Motor neuron (in vitro differentiated cells): ENCODE measurements at places on chromosomes 2 and 18.

- no peak for ATAC-seq
Observed at GRCh38 chr18:39721712-39722111, 2156.1 kb upstream of the CELF4 start.

GRCh38 chr2:32752952-32753351 lies 125.1 kb downstream of the TTC27 start:
- no peak for ATAC-seq

- no peak for ATAC-seq
Observed at GRCh38 chr2:111946294-111947114, 48.1 kb downstream of the MERTK start.

DNA sequence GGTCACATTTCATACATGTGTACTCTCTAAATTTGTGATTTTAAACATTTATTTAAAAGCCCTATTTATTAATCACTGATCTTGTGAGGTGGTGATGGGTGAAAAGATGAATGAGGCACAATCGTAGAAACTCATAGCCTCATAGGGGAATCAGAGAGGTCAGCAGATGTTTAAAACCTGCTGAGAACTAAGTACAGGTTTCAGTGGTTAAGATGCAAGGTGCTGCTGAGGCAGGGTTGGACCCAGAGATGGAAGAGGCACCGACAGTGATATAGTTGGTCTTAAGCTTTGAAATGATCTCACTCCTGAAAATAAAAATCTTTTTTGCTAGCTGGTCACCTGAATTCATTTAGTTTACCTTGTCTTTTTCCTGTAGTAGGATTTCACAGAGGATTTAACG lies 49.6 kb downstream of the LINC00305 start:
- no peak for ATAC-seq

DNA sequence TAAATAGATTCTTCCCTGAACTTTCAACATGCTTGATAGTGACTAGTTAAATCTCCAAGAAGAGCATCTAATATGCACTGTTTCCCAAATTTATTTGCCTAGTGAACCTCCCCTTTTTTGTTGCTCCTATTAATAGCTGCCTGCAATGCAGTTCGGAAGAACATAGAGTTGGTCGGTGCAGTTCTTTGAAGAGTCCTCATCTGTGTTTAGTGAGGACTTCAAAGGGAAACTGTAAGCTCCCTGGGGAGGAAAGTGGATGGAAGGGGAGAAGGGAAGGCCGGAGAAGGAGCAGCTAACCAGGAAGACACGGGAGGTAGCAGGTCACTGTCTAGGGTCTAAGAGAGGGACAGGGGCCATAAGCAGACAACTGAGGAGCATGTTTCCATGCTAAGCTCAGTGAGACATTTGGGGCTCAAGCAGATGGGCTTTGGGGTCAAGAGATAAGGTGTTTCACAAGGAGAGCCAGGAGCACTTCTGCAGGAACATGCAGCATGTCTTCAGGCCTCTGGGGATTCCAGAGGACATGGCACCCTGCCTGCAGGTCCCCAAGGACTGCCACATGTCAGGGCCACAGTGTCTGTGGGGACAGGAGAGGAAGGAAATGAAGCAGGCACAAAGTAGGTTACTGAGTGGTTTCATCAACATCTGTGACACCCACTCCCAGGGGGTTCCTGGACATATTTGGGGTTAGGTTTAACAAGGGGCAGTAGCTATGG lies 48.7 kb upstream of the ANXA4 start:
- no peak for ATAC-seq

DNA sequence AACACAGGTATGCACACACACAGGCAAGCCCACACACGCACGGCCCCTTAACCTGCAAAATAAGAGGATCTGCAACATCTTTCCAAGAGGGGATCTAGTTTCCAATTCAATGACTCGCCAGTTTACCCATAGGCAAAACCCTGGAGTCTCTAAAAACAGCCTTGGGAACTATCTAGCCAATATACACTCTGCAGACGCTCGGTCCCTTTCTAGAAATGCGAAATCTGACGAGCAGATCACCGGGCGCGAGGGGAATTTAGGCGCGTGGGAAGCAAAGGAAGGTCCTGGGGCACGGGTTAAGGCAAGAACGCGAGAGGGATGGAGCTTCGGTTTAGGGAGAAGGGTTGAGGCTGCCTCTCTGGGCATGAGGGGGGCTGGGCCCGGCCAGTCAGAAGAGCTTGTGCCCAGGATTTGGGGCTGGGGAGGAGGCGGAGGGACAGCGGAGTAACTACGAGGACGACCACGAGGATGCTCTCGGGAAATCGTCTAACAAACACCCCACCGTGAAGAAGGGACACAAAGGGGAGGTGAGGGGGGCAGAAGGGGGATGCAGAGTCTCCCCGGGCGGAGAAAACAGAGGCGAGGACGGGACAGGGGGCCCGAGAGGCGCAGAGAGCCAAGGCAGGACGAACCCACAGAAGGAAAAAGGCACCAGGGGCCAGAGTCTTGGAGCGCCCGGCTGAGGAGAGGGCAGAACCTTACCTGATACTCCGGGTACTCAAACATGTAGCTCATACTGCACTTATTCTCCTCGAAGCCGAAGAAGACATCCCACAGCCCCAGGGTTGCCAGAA lies 542 bp downstream of the PGAP1 start:
- ATAC-seq, result peak; percentile 28

DNA sequence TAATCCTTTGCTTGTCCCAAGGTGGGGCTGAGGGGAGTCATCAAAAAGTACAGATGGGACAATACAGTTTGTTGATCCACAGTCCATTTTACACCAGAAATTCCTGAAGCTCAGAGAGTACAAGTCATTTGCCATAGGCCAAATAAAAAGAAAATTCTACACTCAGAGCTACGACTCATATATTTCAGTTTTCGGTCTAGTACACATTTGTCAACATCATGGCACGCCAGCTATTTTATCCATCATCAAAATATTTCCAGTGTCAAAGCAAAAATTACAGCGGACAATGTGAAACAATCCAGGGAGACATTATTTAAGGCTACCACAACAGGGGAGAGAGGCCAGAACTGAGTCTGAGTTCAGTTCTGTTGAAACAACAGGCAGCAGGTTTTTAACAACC lies 587.5 kb upstream of the DSEL start:
- ATAC-seq, result no peak

DNA sequence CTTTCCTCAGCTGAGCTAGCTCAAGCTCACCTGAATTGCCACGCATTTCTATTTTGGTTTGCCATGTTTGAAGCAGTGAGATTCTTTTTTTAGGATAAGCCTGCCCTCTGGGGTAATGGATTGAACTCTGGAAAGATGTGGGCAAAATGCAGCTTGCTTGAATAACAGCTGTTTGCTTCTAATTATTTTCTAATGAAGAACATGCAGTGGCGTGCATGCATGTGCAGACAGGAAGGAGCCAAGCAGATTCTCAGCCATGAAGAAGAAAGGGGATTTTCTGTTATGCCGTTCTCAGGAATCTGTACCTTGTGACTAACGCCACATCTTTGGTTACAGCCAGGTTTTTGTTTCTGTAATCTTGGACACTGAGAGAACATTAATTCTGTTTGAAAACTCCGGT lies 171.2 kb downstream of the ANTXR1 start:
- no peak for ATAC-seq

DNA sequence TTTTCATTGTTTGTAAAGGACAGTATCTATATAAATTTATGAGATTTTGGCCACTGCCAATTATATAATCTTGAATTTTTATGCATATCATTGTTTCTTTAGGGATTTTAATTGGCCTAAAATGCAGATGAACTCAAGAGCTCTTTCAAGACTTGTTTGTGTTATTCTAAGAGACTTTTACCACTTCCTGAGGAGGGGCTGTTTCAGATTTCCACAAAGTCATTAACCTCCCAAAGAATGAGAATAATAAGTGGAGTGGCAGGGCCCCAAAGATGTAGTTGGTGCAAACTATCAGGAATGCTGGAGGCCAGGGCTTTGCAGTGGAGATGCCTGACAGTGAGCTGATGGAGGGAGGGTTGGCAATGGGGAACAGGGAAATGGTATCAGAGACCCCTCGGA lies 15.5 kb upstream of the ACVR1 start:
- ATAC-seq, result no peak

DNA sequence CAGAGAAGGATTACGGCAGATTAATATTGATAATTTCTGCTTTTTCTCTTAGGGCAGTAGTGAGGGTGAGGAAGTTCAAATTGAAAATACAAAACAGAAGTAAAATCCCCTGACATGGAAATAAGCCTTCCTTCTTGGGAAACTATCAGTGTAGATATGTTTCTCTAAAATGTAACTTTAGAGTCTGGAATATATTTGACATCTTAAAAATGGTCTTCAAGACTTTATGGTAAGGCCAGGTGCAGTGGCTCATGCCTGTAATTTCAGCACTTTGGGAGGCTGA lies 33.0 kb downstream of the INPP5D start:
- no peak for ATAC-seq

GRCh38 chr2:105595536-105595935 lies 149.2 kb upstream of the NCK2 start:
- no peak for ATAC-seq

DNA sequence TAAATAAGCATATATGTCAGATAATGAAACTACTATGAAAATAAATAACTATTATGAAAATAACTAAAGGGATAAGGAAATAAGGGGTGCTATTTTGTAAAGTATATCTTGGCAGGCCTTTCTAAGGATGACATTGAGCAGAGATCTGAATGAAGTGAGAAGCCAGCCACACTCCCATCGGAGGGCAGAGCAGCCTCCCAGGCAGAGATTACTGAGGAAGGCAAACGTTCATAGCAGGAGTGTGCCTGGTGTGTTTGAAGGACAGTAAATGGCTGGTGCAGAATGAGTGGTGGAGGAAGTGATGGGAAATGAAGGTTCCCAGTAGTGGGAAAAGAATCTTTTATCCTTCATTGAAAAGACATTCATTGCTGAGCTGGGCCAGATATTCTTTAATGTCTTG lies 62.5 kb downstream of the SPHKAP start:
- no peak for ATAC-seq

DNA sequence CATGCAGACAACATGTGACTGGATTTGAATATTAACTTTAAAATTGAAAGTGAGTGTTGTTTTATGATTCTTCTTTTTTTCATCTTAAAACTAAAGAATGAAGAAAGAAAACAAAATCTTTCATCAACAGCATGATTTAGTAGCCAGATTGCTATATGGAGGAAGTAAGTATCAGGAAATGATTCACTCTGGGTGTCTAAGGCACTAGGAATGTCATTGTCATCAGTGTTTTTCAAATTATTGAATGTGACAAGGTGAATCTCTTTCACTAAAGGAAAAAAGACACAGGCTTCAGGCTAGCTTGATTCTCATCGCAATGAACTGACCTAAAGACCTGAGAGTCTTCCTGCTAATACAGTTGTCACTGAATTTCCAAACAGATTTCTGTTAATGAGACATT lies 430.1 kb downstream of the FBXO15 start:
- no peak for ATAC-seq

DNA sequence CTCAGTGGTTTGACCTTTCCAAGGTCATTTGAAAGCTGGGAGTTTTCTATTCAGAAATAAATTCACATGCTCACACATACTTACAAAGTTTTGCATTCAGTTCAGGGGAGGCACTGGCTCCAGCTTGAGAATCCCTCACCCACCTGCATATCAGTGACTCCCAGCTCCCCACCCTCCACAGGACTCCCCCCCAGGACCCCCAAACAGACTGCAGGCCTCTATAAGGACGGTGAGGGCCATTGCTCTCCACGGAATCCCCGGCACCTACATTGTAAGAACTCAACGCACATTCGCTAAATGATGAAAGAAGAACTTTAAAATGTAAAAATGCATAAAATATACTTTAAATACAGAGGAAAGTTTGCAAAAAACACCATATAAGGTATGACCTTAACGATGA lies 97.2 kb upstream of the TEX51 start:
- ATAC-seq, result no peak

DNA sequence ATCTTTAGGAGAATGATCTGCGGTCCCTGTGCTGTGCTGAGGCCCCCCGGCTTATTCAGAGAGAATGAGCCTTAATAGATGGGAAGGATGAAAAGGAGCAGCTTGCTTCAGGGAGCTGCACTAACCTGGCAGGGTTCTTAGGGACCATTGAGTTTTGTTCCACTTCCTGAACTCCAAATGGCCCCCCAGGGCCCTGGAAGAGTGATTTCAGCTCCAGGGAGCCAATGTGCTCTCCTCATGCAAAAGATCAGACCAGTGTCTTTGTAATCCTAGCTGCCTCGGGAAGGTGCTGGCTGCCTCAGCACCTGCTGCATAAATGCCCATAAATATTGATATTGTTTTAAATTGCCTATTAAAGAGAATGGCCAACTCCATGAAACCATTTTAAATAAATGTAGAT lies 210.2 kb downstream of the NCK2 start:
- peak; percentile 20 for ATAC-seq
